Hematopoietic multipotent progenitor cell treated with erythropoietin and hydrocortisone succinate and interleukin-3 and kit ligand, for 8 days (in vitro differentiated cells): ENCODE measurements at places on chromosomes 2 and 18.

DNA sequence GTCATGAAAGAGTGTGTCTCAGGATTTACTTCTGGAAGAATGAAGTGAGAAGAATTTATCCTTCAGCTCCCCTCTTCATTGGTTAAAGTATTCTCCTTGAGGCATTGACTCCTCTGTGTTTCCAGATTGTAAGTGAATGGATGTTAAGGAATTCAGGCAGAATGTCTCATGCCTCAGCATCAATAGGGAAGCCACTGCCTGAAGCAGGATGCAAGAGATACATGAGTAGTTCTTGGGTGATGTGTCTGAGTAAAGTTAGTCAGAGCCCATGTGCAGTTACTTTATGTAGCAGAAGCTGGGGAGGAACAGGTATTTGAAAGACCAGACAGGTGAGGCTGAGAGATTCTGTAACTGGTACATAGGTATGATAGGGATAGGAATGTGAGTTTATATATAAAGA is 34.0 kb upstream of the TMEFF2 start:
- no peak for DNase-seq

GRCh38 chr2:227161947-227162346 is 2.1 kb downstream of the COL4A4 start:
- DNase-seq, result no peak

DNA sequence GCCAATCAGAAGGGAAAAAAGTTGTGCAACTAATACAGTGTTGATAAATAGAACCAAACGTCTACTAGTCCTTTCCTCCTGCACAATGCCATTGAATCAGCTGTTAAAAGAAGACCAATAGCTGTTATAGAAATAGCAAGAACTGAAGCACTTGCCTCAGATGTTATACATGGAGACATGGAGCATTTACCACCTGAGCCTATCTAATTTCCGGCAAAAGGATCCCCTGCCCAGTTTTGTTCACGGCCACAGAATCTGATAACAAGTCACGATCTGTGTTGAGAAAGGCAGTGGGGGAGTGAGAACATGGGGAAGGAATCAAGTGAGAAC is 285.4 kb downstream of the ZEB2 start:
- DNase-seq, result peak; percentile 57

DNA sequence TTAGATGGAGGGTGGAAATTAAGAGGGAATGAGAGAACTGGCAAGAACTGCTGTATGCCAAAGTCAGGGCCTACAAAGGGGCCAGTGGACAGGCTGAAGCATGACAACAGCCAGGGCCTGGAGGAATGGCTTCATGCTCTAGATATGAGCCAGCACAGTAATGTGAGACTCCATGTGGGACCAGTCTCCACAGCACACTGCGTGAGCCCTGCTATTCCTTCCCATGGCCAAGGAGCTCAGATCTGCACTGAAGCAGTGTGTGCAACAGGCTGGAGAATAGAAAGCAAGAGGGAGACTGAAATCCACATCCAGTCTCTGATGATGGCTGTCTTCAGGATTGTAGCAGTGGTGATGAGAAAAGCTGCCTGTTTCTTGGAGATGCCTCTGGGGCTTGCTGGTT is 162.8 kb downstream of the TPGS2 start:
- no peak for DNase-seq

- no peak for DNase-seq
Measured at GRCh38 chr2:184113696-184114403, 484.5 kb upstream of the ZNF804A start.

DNA sequence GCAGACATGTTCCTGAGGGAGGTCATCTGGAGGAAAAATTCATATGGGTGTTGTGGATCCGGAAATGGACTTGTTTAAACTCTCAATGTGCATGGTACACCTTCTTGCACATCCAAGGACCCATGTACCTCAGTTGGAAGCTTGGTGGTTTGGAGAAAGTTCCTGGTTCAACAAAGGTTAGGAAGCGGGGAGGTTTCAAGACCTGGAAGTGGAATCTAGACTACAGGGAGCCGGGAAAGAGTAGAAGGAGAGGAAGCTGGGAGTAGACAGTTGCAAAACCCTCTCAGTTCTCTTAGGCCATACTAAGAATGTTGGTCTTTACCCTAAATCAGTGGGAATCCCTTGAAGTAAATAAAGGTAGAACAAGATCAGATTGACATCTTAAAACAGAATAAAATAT is 209.8 kb upstream of the SPOPL start:
- DNase-seq, result no peak

- no peak for DNase-seq
Measured at GRCh38 chr2:197661626-197662025, 13.8 kb downstream of the RFTN2 start.

DNA sequence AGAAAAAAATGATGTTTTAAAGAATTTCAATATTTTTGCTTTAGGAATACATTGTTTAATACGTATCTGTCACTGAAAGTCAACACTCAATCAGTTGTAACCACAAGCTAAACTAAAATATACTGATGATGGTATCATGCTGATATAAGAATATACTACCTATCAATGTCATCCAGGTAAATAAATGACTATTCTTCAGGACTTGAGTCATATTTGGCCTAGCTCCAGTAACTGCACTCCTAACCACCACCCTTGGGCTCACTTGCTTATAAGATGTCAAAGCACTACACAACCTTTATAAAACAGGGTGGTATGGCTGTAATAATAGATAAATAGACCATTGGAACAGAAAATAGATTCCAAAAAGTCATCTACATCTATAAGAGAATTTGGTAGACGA is 48.8 kb downstream of the RND3 start:
- DNase-seq, result no peak

DNA sequence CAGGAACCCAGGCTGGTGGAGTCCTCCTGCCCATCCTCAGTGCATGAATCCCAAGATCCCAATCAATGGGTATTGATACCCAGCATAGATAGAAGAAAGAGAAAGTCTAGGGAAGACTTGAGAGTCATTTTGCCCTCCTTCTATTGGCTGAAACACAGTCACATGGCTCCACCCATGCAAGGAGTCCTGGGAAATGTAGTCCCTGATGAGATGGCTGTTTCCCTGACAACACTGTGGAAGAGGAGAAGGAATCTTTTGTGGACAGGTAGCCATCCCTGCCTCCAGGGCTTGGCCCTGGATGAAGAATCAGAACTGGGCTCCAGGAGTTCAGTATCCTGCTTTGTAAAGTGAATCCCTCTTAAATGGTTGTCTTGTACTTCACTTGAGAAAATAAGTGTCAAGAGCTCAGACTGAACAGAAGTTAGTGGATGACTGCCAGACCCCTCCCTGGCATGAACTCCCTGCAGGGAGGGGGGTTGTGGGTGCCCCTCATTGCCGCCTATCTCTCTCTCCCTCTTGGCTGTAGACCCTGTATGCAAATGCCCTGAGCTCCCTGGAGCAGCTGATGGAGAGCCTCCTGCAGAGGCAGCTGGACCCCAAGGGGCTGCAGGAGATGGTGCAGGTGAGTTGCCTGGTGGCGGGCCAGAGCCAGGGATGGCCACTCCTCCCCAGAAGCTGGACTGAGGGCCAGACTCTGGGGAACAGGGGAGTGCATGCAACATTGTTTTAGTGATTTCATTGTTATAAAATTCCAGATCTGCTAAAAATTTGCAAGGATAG is 36.1 kb downstream of the MROH2A start:
- DNase-seq, result no peak

- peak; percentile 50 for DNase-seq
Measured at GRCh38 chr2:170716851-170717598, 1.9 kb downstream of the SP5 start.

DNA sequence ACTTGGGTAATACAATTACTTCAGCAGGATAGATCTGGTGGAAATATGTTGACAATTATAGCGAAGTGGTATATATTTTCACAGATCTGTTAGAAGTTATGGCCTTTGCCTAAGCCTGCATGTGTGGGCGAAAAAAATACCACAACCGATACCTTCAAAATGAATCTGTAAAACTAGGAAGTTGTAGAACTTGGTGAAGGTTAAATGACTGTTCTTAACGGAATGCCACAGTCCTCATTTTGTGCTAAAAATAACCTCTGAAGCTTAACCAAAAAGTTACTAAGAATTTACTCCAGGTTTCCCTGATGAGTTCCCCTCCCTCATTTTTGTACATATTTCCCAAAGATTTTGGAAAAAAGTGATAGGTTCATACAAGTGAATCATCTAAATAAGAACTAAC is 550.7 kb downstream of the THSD7B start:
- DNase-seq, result no peak

DNA sequence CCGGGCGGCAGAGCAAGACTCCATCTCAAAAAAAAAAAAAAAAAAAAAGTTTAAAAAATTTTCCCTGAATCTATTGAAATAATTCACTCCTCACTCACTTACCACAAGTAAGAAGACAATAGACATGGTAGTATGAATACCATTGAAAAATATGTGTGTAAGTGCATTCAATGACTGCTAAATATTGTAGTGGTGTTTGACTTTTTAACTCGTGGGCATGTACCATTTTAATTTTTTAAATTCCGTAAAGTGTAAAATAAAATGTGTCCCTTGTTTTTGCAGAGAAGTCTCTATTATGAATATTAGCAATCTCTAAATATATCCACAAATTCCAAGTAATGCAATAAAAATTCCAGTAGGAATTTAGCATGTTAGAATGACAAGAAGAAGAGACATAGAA is 134.1 kb downstream of the COPS8 start:
- no peak for DNase-seq
